Myocyte (in vitro differentiated cells): ENCODE measurements at places on chromosomes 4 and X. TPM values are rescaled to one million over a fixed set of nuclear protein-coding genes. Genes with fewer than 3 reads are reported as not detected.

- peak; percentile 97 for DNase-seq
Measured at GRCh38 chrX:48487362-48487798, 11.4 kb downstream of the FTSJ1 start.

The CXCL8 gene
- total RNA-seq = 2.1 and 2.8 TPM in 2 replicates

The ACSL1 gene
- total RNA-seq = 155 and 236 TPM in 2 replicates

DNA sequence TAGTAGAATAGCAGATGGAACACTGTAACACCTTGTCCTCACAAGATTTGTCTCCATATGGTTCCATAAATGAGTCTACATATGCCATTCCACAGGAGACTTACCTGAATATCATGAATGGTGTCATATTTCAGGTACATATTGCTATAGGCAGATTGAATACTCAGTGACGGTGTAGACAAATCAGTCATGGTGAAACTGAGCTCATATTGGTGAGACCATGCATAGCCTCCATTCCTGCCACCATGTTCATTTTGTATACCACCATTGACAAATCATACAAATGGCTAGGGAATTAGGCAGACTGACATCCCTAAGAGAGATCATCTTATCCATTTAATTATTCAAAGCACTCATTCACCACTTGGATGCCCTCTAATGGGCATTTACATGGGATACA is 38.0 kb upstream of the SPP1 start:
- DNase-seq = no peak

The ATP2B3 gene
- 0.40 and 0.57 TPM in 2 replicates for total RNA-seq

DNA sequence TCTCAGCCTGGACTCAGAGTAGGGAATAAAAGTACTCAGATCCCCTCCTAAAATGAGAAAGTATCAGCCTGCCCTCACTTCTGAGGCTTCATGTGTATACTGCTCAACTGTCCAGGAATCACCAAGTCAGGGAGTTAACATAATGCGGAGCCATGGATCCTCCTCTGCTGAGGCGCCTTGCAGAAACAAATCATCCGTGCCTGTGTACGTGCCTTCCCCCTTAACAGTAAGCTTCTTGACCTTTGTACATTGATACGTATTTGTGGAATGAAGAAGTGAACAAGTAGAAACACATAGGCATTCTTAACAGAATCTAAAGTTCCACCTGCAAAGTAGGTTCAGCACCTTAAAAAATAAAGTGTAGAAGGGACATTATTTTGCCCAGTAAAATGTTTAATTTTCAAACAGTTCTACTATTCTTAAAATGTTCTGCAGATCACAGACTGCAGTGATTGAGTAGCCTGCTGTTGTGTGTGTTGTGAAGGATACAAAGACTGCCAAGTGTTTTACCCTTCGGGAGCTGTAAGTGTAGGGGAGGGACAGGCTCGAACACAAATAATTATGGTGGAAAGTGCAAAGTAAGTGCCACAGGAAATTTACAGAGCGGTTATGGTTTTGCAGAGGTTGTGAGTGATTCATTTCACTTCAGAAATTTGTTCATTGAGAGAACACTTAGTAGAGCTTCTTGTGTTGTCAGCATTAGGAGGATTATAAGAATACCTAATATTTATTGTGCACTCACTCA is 61.9 kb downstream of the ARHGAP10 start:
- no peak for DNase-seq

The SLC35A2 gene
- 18.2 and 24.4 TPM in 2 replicates for total RNA-seq

DNA sequence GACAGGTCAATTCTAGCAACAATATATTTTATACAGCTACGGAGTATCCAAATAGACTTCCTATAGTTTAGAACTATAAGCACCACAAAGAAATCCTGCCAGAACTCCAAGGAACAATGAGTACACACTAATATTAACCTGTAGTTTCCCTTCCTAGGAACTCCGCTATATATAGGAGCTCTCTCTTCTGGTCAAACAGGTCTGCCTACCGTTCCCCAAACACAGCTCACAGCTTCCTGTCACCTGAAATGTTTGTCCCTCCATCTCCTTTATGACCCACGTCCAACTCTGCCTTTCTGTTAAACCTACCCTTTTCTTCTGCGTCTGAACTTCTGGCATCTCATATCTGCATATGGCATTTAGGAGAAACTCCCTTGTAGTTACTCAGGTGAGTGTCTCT is 10.5 kb upstream of the GJB1 start:
- no peak for DNase-seq

DNA sequence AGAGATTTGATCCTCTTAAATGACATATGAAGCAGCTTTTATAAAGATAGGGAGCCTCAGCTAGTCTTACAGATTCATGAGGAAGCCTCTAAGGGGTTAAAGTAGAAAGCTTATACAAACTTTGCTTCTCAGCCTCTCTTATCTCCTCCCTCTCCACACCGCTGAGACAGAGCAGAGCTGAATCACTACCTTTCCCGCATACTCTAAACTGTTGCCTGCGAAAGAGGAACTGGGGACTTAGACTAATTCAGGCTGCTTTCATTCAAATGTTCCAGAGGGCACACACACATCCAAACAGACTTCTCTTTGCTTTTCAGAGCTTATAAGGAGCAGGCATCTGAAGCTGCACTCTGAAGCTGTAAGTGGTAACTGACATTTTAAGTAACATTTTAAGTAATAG is at the start of gene SERTM2:
SERTM2 (plus strand) TSS at position 169 of the 400 bp plus-strand sequence. CDS start 7,213 bp downstream, outside the sequence.
- DNase-seq = no peak

- DNase-seq = no peak
Measured at GRCh38 chr4:68570122-68570507, 6.0 kb downstream of the UGT2B17 start.

DNA sequence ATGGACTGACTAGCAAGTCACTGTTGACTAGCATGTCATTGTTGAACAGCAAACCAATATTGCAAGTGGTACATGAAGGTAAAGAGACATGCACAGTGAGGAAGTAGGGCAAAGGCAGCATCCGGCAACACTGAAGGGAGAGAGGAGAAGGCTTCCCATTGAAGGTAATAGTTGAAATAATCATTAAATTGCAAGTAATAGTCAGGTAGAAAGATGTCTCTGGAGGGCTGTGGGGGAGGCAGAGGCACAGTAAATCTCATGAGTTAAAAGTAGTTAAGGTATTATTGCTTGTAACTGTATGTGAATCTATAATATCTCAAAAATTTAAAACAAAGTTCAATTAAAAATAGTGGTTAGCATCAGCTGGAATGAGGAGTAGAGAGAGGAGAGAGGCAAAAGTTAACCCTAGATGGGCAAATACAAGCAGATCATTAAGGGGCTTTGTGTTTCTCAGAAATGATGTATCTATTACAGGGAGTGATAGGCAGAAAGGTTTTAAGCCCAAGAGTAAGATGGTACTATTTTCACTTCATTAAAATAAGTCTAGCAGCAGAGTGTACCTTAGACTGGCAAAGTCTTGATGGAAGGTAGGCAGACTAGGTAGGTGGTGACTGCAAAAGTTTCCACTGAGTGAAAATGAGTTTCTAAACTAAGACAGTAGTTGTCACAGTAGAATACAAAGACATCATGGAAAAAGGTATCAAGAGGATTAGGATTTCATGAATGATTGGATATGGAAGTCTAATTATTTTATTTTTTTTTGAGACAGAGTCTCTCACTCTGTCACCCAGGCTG is 776.6 kb downstream of the RAB28 start:
- no peak for DNase-seq

- no peak for DNase-seq
Measured at GRCh38 chr4:94430406-94430805, 21.3 kb upstream of the PDLIM5 start.

DNA sequence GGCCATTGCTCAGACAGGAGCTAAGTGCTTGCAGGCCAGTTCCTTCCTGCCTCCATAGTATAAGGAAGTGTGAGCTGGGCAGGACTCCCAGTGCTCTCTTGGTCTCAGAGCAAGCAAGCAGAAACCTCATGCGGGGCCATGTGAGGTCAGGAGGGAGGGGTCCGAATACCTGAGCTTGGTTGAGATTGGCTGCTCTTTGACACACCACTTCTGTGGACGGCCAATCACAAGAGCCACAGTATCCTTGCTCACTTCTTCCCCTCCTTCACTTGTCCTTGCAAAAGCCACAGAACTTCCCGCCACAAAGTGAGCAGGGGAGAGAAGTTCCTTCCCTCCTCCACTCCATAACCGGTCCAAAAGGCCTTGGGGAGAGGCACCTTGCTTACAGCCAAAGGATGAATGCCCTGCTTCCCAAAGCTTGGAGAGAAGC is 56.7 kb downstream of the PRPS1 start:
- no peak for DNase-seq

GRCh38 chr4:86482306-86483172 is 111.6 kb upstream of the PTPN13 start:
- no peak for DNase-seq

GRCh38 chr4:108155373-108155772 is 13.4 kb downstream of the LEF1 start:
- no peak for DNase-seq

GRCh38 chrX:53324085-53324484 is 42.7 kb upstream of the IQSEC2 start:
- no peak for DNase-seq

The ERAS gene
- not detected in 2 replicates for total RNA-seq

The MAGEA11 gene
- total RNA-seq = not detected in 2 replicates

DNA sequence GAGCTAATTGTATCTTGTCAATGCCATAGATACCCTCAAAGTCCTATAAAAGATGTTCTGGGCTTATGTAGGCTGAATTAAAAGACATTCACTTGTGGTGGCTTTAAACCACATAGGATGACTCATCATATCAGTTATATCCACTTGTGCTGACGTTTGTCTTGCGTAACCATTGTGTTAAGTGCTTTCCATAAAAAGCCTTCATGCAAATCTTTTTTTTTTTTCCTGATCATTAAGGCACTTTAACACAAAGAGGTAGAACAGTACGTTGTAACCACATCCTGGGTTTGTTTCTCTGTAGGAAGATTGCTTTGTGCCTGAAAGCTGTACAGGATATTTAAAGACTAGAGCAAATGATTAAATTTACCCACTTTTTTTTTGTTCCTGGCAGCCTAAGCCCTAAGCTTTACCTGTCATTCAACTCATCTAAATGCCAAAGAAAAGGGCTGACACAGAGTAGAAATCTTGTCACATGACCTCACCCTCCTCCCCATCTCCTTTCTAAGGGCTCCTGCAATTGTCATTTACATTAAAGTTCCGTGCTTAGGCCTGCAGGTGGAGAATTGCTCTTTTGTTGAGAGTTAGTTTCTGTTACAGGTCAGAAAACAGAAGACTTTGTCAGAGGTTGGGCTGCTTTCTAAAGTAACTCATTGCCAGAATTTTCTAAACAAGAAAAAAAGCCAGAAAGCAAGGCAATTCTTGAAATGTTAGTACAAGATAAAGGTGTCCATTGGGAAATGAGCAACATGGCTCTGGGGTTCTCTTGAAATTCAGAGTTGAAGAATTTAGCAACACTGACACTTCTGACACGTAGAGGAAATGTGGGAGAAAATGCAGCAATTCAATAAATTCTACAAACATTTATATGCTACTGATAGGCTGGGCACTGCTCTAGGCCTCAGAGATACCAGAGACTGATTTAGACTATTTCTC is 555.6 kb downstream of the PPARGC1A start:
- DNase-seq = peak; percentile 82

DNA sequence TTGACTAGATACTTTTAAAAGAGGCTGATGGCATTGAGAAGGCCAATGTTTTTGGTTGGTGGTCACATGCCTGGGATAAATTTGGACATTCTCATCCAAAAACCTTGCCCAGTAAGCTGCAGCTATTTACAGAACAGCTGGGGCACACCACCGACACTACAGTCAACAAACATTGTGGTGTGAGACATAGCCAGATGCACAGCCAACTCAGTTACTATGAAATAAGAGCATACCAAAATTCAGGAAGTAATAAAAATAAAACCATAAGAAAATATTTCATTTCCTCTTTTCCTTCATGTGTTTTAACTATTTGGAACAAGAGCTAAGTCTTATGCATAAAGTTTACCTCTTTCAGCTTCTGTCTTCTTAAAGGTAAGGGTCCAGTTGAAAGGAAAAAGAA is 8.8 kb downstream of the PPM1K start:
- DNase-seq = peak; percentile 83

The PTPN13 gene
- total RNA-seq = under 0.01 and 0.05 TPM in 2 replicates

DNA sequence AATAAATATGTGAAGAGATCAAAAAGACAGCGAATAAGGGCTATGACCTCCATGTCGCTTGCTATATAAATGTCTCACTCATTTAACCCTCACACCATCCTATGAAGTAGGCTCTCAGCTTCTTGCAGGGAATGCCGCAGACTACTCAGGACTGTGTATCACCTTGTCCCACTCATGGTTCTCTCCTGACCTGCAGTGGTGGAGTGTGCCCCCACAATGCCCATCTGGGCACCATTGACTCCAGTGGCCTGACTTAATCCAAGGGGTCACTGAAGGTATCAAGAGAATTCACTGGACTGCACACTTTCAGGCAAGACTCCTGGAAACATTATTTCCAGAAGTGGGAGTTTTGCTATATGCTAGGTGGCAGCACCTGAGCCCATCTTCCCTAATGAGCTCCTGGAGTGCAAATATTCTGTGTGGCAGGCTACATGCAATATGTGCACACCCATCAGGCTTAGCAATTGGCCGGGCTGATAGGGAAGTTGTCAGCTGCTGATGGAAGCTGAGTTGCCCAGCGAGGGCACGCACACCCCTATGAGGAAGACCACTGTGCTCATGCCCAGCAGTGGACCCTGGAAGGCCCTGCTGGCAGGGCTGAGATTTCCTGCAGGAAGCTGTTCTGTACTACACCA is 8.2 kb upstream of the EFNB1 start:
- DNase-seq = no peak

DNA sequence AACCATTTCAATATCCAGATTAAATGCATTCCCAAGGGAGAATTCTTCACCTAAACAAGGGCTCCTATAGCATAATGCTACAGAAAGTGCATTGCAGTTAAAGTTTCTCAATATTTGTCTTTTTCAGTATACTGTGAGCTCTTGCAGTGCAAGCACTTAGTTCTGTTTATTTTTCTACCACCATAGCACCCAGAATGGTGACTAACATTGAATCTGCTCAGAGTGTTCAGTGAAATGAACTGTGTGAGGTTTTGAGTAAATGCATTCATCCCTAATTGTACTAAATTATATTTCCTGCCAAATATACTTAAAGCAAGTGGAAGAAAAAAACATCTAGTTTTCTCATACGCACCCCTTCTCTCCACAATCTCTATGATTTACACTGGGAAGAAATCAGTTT is 383.9 kb downstream of the PCDH7 start:
- DNase-seq = no peak

DNA sequence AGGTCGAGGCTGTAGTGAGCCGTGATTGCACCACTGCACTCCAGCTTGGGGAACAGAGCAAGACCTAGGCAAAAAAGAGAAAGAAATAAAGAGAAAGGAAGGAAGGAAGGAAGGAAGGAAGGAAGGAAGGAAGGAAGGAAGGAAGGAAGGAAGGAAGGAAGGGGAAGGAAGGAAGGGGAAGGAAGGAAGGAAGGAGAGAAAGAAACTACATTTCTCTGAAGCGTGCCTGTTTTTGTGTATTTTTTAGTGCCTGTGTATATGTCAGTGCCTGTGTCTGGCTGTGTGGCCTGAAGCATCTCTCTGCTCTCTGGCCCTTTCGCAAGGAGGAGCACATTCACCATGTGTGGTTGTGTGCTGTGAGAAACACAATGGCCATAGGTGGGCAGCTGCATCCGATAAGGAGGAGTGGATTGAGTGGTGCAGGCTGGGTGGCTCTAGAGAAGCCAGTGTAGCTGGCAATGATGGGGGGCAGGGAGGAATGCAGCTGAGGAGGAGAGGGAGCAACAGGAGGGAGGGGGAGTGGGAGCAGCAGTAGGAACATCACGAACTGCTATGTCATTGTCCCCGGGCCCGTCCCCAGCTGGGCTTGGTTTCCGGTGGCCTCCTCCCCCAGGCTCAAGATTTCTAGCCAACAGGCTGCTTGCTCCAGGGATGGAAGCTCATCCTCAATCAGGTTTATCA is 11.4 kb downstream of the SYN1 start:
- no peak for DNase-seq

- no peak for DNase-seq
Measured at GRCh38 chrX:108131471-108131870, 39.9 kb downstream of the ATG4A start.
